ENCODE measurements at places on chromosomes 3 and 15.
A peak's percentile ranks its signal among the peaks of the same experiment; 100 is the strongest.

DNA sequence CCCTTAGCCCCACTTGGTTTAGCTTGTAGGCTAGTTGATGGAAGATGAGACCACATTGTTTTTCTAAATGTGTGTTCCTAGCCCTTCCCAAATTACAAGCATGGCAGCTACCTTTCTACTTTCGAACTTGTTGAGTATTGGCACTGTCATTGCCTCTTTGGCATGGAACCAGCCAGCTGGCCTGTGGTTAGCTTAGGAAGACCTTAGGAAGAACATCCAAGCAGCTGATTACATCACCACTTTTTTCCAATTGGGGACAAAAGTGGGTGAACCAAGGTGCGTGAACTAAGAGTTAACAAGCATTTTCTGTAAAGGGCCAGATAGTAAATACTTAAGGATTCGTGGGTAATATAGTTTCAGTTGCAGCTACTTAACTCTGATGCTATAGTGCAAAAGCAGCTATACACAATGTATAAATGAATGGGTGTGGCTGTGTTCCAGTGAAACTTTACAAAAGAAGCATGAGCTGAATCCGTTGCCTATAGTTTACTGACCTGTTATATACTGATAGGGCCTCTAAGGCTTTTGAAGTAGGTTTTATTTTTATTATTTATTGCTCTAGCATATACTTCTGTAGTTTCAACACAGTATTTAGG lies 8.5 kb downstream of the KLHL18 start:
- DNase-seq: no peak

DNA sequence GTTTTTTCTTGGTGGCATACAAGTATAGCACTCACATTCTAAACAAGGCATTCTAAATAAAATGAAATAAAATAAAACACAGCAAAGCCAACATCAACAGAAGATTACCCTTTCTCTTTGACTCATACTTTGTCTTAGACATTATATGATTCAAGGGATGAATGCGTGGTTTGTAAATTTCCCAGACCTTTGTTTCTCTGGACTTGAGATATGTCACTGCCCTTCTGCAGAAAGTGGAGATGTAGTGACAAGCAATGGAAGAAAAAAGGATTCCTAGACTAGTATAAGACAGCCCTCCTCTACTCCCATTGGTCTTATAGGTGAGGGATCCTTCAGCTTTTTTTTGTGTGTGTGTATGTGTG lies 22.4 kb downstream of the NANOGP8 start:
- no peak for DNase-seq

- peak; percentile 81 for DNase-seq
These were observed 20.1 kb downstream of the RFT1 start for GRCh38 chr3:53109891-53110771.

DNA sequence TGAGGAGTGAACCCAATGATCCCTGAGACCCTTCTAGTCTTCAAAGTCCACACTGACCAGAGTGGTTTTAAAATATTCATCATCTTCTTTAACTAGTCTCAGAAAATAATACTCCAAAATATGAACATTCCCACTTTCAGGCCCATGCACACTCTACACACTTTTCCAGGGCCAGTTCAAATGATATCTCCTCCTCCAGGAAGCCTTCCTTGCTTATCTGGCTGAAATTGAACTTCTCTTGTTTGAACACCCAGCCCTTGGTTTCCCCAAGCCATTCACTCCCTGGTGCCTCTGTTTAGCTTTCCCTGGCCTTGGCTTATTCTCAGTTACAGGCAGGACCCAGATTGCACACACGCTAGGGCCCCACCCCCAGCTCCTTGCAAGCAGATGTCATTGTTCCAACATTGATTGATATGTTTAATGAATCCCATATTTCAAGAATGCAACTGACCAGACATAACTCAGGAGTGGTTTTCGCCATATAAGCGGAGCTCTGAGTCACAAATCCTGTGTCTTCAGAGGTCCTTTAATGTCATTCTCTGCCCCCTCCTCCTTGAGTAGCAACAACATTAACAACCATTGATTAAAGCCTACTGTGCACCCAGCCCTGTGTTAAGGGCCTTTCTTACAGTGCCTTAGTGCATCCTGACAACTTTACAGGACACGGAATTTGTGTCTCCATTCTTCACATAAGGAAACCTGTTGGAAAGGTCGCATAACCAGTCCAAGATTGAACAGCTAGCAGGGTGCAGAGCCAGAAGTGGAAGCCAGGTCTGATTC lies 2.1 kb downstream of the ITGA11 start:
- DNase-seq: peak; percentile 7

- no peak for DNase-seq
These were observed 930.2 kb upstream of the ALCAM start for GRCh38 chr3:104436506-104436905.

DNA sequence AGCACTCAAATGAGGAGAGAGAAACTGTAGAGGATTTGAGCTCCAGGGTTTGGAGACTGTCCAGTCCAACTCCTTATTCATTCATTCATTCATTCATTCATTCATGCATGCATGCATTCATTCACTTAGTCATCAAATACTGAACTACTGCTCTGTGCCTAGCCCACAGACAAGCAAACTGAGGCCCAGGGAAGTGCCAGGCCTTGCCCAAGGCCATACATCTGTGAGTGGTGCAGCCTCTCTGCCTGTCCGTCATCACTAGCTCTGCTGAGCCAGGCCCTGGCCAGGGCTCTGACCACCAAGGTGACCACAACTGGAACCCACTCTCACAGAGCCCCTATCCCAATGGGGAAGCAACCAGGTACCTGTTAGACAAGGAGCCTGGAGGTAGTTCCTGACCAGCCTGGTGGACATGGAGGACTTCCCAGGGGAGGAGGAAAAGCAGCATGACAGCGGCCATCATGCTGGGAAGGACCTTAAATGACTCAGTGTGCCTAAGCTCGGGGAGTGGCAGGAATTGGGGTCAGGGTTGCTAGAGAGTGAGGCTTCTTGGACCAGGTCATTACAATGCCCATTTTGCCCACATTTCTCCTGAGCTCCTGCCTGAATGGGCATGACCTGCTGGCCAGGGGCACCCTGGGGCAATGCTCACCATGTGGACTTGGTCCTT lies 27.5 kb upstream of the RPL29 start:
- no peak for DNase-seq

DNA sequence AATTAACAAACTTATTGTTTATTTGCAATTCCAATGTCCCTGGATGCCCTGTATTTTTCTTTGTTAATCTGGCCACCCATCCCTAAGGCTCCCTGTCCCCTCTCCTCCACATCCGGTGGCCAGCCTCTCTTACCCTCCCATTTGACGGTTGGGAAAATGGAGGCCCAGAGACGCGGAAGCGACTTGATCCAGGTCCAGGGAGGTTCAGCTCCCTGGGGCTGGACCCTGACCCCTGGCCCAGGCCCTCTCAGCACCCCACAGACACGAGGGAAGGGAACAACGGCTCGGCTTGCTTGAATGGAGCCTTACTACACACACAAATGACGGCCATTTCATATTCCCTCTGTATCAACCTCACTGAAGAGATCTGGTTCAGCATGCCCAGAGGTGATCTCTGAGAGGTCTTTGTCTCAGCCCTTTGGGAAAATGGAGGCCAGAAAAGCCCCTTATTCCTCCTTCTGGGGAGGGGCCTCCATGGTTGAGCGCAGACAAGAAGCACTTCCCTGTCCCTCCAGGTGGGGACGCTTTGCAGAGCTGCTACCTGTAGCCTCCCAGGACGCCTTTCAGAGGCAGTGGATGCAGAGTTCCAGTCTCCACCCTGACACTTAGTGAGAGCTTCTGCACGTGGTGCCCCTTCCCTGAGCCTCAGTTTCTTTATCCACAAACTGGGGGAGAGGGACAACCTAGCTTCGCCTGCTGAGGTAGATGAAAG lies 82.1 kb downstream of the ATP2B2 start:
- DNase-seq: no peak
